ENCODE measurements at places on chromosomes 2 and 18. TPM values are rescaled to one million over a fixed set of nuclear protein-coding genes. Genes with fewer than 3 reads are reported as not detected.

Gene CD28
- 0.04 TPM for polyA plus RNA-seq

Gene MAP3K20
- 2.6 TPM for polyA plus RNA-seq

GRCh38 chr2:128327180-128327964 lies 8.7 kb upstream of the HS6ST1 start:
- DNase-seq, result no peak

Gene CYP1B1
- polyA plus RNA-seq, result 1.7 TPM

DNA sequence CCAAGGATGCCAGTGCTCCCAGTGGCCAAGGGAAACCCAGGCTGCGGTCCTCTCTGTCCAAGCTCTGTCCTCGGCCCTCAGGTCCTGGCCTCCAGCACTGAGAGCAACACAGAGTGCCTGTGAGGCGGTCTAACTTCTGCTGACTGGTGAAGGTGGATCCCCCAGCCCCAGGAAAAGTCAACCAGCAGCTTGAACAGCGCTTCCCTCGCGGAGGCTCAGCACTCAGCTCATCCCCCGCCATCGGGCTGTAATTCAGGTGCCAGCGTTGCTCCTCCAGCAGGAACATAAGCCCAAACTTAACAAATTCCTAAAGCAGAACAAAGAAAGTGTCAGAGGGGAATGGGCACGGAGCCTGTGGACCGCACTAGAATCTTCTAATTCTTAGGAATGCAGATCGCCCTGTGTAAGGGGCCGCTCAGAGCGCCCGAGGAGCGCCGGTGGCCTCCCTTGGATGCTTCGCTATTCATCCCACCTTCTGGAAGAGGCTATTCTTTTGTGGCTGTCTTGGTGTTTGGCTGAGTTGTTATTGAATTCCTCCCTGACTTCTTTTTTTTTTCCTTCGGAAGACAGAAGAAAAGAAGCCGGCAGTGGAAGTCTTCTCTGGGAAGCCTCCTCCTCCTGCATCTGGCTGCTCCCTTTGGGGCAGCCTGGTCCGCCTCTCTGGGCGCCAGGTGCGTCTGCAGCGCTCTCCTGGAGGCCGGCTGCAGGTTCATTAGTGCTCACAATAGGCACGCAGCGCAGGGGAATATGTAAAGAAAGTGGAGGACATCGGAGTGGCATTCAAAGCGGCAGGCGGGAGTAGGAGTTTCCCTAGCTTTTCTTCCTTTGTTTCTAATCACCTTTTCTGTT lies 905.6 kb downstream of the TSN start:
- DNase-seq, result no peak

Gene MARCHF4
- polyA plus RNA-seq, result 0.19 TPM

Gene KIF1A
- not detected for polyA plus RNA-seq

Gene SP140
- polyA plus RNA-seq, result 34.6 TPM

Gene EMX1
- polyA plus RNA-seq, result not detected

DNA sequence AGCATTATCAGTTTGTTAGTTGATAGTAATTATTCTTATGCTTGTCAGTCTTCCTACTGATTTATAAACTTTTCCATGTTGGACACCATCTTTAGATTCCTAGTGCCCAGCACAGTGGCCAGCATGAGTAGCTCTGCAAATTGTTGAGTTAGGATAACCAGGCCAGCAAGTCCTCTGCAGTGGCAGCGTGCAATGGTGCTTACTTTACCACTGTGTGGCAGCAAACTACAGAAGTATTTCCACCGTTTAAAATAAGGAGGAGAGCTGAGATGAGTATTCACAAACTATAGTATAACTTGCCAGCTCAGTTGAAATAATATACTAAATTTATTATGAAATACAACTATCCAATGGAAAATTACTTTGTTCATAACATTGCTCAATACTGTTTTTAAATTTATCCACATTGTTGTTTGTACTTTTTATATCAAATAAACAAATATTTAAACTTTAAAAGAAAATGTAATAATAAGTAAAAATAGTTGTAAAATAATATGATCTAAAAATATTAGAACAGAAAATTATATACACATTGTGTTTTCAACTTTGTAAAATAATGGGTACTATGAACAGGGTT lies 9.3 kb upstream of the THADA start:
- DNase-seq, result no peak

DNA sequence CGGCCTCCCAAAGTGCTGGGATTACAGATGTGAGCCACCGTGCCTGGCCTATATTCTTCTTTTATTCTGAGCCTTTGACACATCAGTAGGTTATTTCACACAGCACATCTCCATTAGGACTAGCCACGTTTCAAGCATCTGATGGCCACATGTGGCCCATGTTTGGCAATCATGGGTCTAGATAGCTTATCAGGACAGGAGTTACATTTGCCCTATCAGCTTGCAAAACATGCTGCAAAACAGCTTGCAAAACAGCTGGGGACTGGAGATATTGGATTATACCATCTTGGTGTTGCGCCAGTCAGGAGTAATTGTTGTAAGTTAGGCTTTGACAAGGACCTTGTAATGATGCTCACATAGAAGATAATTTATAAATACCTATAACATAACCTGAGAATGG lies 94.9 kb downstream of the GBX2 start:
- no peak for DNase-seq

- no peak for DNase-seq
These were observed 206.5 kb downstream of the TMEM182 start for GRCh38 chr2:102968375-102968774.

DNA sequence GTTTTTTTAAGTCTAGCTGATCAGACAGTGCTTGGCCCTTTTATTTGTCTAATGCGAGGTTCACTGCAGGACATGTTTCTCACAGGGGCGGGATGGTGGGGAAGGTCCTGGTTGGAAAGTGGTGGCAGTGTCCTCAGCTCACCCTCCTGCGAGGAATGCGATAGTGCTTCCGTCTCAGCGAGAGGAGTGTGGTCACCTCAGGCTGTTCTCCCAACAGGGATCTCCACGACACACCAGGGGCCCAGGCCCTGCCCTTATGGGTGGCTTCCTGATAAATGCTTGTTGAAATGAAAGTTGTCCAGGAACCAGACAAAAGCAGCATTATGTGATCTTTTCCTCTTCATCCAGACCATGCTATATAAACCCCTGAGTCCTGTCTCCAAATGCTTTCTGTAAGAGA lies 70.1 kb downstream of the BOLA3 start:
- DNase-seq, result no peak

Gene CROCC2
- polyA plus RNA-seq, result not detected

Gene GPR75
- polyA plus RNA-seq, result not detected

GRCh38 chr2:200627110-200627770 lies 41.4 kb downstream of the AOX1 start:
- DNase-seq, result no peak

Gene MYO3B
- not detected for polyA plus RNA-seq

GRCh38 chr2:190441564-190441963 lies 33.4 kb downstream of the MFSD6 start:
- no peak for DNase-seq

- no peak for DNase-seq
These were observed 57.1 kb upstream of the MSH6 start for GRCh38 chr2:47725808-47726207.

- DNase-seq, result no peak
These were observed 478.9 kb upstream of the HS6ST1 start for GRCh38 chr2:128797533-128797932.

- no peak for DNase-seq
These were observed 77.5 kb upstream of the MYL1 start for GRCh38 chr2:210392469-210392881.

DNA sequence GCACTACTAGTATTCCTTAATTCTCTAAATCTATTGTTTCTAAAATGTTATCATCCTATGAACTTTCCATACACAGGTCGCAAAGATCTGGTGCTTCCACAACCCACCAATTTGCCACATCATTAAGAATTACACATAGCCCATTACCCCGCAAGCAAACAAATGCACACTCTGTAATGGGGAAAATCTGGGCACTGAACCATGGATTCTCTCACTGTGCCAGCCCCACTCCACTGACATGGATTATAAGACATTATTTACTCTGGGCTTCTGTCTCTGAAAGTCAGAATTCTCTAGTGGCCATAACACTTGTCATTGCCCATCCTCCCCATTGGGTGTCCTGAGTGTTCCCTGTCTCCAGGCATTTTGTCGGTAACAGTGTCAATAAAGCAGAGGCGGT lies 537.1 kb downstream of the EPHA4 start:
- DNase-seq, result no peak

Gene MAL
- 1.6 TPM for polyA plus RNA-seq

Gene GREB1L
- not detected for polyA plus RNA-seq

DNA sequence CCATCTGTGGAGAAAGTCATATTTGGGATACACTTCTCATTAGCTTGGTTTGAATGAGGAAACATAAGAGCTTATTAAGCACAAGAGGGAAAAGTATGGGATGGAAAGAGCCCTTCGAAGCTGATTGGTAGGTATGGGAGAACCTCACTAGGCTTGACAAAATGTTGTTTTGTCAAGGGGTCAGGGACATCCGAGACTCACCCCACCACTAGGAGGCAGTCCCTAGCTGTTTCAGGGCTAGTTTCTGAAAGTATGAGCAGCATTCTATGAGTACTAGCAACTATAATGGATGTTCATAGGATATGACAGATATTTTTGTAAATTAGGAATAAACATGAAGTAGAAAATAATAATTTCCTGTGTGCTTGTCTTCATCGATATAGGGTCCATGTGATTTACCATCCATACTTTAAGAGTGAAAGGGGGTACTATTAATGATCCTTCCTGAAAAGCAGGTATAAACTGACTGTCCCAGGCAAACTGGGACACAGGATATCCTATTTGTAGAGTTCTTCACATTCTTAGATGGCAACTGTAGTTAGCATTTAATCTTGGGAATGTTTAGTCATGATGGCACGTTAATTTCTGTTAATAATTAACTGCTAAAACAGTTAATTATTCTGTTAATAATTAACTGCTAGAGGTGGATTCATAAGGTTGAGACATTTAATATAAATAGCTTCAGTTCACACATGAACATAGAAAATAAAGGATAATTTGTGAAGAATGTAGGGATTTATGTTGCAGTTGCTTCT lies 28.4 kb downstream of the OTX1 start:
- no peak for DNase-seq

Gene ZNF396
- polyA plus RNA-seq, result not detected

DNA sequence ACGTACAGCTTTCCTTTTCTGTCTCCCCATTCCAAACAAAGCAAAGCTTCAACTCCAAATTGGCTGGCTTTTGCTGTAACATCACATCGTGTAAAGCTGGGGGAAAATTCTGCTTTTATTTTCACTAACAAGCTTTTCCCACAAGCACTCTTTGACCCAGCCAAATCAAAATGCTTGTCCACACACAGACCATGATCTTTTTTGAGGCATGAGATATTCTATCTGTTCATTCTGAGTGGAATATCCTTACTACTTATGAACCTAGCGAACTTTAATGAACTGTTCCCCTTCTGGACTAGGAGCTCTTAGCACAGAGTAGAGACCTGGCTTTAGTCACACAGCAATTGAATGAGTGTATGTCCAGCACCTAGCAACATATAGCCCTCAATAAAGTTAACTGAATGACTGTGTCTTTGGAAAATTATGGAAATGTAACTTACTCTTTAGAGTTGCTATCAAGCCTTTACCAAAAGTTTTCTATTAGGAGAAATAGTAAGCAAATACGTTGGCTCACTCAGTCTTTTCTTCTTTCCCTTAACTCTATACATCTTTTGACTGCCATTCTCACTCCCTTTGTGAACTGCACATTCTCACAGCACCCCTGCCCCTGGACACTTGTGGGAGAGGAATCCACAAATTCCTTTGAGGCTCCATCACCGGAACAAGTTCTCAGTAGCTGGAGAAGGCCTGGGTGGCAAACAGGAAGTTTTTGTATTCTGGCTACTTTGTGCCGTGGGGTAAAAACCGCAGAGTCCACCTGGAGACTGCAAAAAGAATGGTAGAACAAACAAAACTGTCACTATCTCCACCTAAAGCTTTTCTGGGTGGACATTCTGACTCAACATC lies 1.3 kb upstream of the UBE2E3 start:
- DNase-seq, result no peak

- DNase-seq, result no peak
These were observed 5.0 kb downstream of the TANK start for GRCh38 chr2:161165266-161165665.

DNA sequence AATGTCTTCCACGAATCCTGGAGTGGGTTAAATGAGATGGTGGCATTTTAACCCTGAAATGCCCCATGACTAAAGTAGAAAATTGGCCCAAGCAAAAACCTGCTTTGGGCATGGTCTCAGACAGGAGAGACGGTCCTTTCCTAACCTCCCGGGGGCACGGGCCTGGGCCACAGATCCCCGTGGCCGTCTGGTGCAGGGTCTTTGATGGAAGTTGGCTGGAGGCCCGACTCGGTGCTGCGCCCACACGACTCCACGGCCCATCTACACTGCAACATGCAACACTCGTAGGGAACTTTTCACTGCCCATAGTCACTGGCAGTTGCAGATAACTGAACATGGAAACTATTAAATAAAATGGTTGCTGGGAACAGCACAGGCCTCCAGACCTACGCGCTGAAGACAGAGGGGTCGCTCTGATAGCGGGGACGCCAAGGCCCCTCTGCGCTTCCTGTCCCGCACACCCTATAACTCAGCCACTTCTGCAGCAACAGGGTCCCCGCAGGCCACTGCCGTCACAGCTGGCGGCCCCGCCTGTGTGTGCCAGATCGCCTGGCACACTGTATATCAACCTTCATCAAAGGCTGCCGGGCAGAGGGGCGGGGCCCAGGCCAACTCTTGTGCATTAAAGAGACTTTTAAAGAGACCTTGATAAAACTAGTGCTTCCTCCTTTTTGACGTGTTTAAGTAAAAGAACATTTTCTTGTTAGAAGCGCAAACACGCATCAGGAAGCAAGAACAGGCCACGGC lies 214.1 kb downstream of the TWIST2 start:
- DNase-seq, result no peak

GRCh38 chr2:201116115-201116958 lies at the start of gene CFLAR:
CFLAR (plus strand) TSS chr2:201116164; CDS start chr2:201129866, 13,702 bp downstream.
- peak; percentile 89 for DNase-seq

- no peak for DNase-seq
These were observed 193.1 kb downstream of the TNS1 start for GRCh38 chr2:217809736-217810135.

Gene CCDC178
- not detected for polyA plus RNA-seq

GRCh38 chr2:225464346-225465025 lies 65.0 kb downstream of the NYAP2 start:
- DNase-seq, result peak; percentile 18

Measured in immature natural killer cell (primary cell).